ENCODE measurements at places on chromosomes 5 and 9. TPM values are rescaled to one million over a fixed set of nuclear protein-coding genes. Genes with fewer than 3 reads are reported as not detected.

BTNL8 gene
- polyA plus RNA-seq: not detected

FEM1C gene
- 8.3 TPM for polyA plus RNA-seq

LIX1 gene
- not detected for polyA plus RNA-seq

PCDHA9 gene
- 0.04 TPM for polyA plus RNA-seq

CETN3 gene
- 10.9 TPM for polyA plus RNA-seq

ACOT12 gene
- not detected for polyA plus RNA-seq

C9orf153 gene
- 0.25 TPM for polyA plus RNA-seq

TAF9 gene
- 163 TPM for polyA plus RNA-seq

PCDHA6 gene
- polyA plus RNA-seq: not detected

C5orf52 gene
- polyA plus RNA-seq: not detected

KCNV2 gene
- not detected for polyA plus RNA-seq

PROB1 gene
- 1.1 TPM for polyA plus RNA-seq

GRCh38 chr5:148084269-148084668 lies 20.5 kb downstream of the SPINK5 start:
- DNase-seq: no peak

GRCh38 chr9:10071579-10071978 lies 541.2 kb downstream of the PTPRD start:
- DNase-seq: no peak

DNA sequence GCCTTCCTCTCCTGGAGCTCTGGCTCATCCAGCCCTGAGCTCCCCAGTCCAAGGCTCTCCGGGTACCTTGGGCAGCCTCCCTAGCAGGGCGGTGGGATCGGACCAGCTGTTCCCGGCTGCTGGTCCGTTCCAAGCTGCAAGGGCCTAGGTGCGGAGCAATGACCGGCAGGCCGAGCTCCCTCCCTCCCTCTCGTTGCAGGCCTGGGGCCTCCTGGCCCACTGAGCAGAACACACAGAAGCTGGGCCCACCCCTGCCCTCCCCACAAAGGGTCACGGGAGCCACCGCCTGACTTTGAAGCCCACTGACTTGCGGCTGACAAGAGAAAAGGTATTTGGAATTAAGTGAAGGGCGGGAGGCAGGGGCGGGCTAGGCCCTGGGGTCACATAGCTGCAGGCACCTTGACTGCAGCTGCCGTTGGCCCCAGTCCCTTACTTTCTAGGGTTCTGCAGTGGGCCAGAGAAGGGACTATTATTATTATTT lies 104.7 kb upstream of the IER5L start:
- DNase-seq: peak; percentile 41

GRCh38 chr5:132388244-132389050 lies 18.9 kb downstream of the SLC22A5 start:
- no peak for DNase-seq

GRCh38 chr5:34721327-34721726 lies 65.2 kb downstream of the RAI14 start:
- DNase-seq: peak; percentile 27

DNA sequence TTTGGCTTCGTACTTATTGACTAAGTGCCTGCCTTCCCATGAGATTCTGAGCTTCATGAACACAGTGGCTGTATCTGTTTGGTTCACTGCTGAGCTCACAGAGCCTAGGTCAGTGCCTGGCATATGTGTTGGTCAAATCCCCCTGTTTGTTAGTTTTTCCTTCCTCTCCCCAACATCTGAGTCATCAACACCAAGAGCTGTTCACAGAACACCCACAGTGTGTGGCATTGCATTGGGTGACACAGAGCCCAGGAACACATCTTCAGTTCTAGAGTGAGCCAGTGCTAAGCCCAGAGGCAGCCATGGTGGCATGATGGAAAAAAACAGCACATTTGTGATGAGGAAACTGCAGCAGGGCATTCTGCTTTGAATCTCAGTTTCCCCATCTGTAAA lies 294.6 kb downstream of the SEC61B start:
- no peak for DNase-seq

- DNase-seq: no peak
These were observed 187.8 kb downstream of the MEF2C start for GRCh38 chr5:88695232-88695631.

GRCh38 chr9:99040251-99040900 lies 64.5 kb upstream of the TGFBR1 start:
- DNase-seq: no peak

DNA sequence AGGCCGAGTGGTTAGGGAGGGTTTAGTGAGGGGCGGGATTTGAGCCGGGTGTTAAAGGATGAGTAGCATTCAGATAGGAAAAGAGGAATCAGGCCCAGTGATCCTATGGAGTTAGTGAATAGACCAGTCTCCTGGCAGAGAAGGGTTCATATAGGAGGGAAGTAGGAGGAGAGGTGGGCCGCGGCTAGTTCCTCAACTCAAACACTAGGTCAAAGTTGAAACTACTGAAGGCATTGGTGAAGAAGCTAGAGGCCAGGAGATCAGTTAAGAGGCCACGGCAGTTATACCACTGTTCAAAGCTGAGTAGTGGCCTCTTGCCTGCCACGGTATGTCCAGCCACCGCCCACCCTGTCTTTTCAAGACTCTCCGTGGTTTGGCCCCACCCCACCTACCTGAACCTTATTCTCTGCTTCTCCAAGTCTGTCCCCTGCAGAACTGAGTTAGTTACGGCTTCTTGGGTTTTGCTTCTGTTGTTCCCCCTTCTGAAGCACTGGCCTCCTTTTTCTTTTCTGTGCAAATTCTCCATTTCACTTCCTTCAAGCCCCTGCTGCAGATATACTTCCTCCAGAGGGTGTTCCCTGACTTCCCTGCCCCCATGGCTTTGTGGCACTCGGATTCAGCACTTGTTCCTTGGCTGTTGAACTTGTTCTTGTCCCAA lies 1.8 kb downstream of the ZBTB34 start:
- DNase-seq: no peak

DNA sequence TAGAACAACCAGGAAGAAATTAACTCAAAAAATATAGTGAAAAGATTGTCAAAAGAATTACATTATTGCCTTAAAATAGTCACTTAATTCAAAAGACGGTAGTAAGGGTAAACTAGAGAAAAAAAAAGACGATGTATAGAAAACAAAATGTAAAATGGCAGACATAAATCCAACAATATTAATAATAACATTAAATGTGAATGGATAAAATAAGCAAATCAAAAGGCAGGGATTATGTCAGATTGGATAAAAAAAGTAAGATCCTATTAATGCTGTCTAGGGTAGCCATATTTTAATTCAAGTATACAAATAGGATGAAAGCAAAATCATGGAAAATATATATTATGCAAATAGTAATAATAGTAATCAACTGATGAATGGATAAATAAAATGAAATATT lies 134.0 kb upstream of the ADCY2 start:
- DNase-seq: no peak

DNA sequence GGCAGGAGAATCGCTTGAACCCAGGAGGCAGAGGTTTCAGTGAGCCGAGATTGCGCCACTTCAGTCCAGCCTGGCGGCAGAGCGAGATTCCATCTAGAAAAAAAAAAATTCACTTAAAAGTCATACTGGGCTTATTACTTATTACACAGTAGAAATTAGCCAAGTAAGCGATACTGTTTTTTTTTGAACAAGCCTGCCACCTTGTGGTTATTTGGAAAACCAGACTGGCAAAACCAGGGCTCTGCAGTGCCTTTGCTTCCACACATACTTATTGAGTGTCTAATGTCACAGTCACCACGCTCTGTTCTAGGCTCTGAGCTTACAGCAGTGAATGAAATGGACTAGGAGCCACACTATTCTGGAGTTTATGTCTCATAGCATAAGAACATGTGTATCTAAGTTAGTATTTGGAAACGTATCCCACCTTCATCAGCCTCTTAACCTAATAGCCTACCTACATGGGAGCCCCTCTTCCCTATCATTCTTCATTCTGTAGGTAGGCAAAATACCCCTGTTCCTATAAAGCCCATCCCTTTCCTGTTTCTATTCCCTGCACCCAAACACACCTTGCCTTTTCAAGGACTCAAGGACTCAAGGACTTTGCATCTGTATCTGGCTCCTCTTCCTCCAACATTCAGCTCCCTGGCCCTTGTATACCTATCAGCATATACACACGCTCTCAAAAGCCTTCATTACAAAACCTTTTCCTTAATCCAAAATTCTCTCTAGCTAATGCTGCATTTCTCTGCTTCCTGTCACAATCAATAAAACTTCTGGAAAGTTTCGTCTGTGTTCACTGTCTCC lies 13.9 kb upstream of the BASP1 start:
- DNase-seq: peak; percentile 41

- no peak for DNase-seq
These were observed 130.9 kb downstream of the ERCC6L2 start for GRCh38 chr9:96006296-96006879.

GRCh38 chr9:26129217-26129616 lies 451.0 kb upstream of the TUSC1 start:
- no peak for DNase-seq

- no peak for DNase-seq
These were observed 1.2 kb upstream of the SLC25A51 start for GRCh38 chr9:37905131-37905505.

GRCh38 chr5:13664377-13664776 lies 280.1 kb downstream of the DNAH5 start:
- no peak for DNase-seq

- DNase-seq: no peak
These were observed 49.3 kb downstream of the GADD45G start for GRCh38 chr9:89654025-89654662.

- peak; percentile 4 for DNase-seq
These were observed 135.7 kb downstream of the MAN2A1 start for GRCh38 chr5:109825450-109825849.

GRCh38 chr5:137935694-137936093 lies 46.4 kb downstream of the PKD2L2 start:
- no peak for DNase-seq

DNA sequence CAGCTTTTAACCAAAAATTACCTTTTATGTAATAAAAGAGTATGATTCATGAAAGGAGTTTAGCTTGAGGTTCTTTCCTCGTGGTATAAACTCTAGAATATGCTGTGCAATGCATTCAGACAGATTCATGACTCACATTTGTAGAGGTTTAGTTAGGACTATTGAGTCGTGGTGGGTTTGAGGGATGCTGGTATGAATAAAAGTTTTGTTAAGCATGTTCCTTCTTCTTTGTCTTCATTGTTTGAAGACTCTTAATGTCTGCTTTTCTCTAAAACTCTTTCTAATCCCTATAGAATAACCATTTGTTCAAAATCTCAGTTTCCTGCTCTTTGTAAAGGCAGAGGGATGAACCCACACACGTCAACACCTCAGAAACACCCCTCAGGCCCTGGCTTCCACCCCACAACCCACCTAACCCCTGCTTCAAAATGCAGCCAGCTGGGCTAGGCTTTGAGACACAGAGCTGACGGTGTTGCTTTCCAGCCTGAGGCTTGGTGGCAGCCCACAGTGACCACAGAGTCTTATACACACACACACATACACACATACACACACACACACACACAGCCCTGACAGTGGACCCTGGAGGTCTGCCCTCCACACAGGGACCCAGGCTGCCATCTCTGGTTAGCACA lies 69.0 kb upstream of the IRX1 start:
- no peak for DNase-seq

GRCh38 chr5:138843316-138844124 lies 31.6 kb downstream of the LRRTM2 start:
- DNase-seq: no peak

- DNase-seq: no peak
These were observed 191.3 kb downstream of the IRX1 start for GRCh38 chr5:3786891-3787430.

DNA sequence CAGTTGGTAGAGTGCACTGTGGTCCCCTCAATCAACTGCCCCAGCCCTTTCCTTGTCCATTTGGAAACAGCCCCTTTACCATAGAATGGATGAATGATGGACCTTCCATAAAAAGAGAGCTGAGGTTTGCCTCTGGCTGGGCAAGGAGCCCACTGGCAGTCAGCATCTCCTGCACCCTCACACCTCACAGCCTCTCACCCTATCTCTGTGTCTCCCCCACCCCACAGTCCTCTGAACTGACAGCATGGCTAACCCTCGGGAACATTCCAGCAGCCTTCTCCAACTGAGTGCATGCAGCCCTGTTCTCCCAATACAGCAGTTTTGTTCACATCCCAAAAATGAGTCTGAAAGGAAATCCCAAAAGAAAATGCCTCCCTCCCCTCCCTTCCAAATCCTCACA lies 51.7 kb downstream of the RETREG1 start:
- no peak for DNase-seq

DNA sequence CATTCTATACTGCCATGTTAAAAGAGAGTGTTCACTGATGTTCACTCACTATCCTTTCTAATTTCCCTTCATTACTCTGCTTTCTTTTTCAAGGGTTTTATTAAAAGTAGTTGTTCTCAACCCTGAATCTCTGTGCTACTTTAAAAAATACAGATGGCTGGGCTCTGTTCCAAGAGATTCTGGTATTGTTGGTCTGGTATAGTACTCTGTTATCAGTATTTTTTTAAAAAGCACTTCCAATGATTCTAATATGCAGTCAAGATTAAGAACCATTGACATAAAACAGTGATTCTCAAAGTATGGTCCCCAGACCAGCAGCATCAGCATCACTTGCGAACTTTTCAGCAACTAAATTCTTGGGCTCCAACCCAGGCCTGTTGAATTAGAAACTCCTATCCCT lies 77.0 kb upstream of the STARD4 start:
- DNase-seq: no peak

- no peak for DNase-seq
These were observed 30.4 kb downstream of the FSTL4 start for GRCh38 chr5:133581918-133582317.

GRCh38 chr9:38359689-38360385 lies 32.7 kb upstream of the ALDH1B1 start:
- no peak for DNase-seq

DNA sequence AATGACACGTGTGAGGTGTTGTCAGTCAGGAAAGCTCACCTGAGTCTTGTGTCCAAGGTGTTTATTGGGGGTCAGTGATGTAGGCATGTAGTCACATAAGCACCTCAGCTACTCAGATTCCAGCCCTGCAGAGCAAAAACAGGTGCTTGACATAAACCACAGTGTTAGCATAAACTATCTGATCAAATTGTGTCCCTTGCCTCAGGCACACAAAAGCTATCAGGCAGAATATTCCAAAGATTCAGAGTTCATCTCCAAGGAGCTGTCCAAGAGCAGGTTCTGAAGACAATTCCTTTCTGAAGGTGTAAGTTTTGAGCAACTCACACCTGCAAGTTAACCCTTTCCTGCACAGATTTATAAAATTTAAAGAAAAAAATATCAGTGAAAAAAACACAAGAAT lies 102.2 kb upstream of the ITGA1 start:
- DNase-seq: no peak
